ENCODE measurements at places on chromosomes 5 and 9.

- DNase-seq: no peak
Observed at GRCh38 chr5:127085796-127086195, 12.5 kb upstream of the C5orf63 start.

DNA sequence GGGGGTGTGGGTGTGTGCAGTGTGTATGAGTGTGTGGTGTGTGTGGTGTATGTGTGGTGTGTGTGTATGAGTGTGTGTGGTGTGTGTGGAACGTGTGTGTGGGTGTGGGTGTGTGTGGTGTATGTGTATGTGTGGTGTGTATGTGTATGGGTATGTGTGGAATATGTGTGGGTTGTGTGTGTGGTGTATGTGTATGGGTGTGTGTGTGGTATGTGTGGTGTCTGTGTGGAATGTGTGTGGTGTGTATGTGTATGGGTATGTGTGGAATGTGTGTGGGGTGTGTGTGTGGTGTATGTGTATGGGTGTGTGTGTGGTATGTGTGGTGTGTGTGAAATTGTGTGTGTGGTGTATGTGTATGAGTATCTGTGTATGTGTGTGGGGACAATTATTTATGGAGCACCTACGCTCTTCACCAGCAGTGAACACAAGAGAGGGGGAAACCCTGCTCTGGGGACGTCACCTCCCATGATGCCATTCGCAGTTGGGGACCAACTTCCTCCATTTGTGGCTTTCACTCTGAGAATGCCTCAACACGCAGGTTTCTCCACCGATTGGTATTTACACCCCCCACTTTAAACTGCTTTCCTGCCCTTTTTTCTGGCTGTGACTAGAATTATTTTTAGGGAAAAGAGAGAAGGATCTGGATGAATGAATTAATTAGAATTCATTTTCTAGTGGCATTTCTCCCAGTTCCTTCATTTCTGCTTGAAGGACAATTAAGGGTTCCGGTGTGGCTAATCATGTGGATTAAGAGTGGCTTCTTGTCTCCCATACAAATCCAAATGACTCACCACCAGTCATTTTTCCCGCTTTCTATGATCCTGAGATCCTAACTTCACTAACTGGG, 238.1 kb downstream of the ROR2 start:
- DNase-seq: no peak

- DNase-seq: peak; percentile 26
Observed at GRCh38 chr9:110427497-110428104, 89.9 kb upstream of the TXNDC8 start.

DNA sequence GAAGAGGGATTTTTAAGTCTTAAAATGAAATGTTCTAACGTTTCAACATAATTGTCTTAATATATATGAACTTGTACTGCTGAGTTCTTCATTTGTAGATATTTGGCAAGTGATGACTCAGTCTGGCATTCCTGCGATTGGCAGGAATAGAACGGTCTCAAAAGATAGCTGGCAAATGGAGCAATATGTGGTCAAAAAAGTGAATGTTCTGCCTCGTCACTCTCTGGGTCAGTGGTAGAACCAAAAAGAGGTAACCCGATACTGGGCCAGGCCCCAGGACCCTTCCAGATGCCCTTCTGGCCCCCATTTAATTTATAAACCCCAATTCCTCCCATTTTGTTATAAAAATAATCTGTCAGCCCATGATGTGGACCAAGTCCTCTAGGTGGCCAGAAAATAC, 39.2 kb downstream of the ZNF366 start:
- no peak for DNase-seq

DNA sequence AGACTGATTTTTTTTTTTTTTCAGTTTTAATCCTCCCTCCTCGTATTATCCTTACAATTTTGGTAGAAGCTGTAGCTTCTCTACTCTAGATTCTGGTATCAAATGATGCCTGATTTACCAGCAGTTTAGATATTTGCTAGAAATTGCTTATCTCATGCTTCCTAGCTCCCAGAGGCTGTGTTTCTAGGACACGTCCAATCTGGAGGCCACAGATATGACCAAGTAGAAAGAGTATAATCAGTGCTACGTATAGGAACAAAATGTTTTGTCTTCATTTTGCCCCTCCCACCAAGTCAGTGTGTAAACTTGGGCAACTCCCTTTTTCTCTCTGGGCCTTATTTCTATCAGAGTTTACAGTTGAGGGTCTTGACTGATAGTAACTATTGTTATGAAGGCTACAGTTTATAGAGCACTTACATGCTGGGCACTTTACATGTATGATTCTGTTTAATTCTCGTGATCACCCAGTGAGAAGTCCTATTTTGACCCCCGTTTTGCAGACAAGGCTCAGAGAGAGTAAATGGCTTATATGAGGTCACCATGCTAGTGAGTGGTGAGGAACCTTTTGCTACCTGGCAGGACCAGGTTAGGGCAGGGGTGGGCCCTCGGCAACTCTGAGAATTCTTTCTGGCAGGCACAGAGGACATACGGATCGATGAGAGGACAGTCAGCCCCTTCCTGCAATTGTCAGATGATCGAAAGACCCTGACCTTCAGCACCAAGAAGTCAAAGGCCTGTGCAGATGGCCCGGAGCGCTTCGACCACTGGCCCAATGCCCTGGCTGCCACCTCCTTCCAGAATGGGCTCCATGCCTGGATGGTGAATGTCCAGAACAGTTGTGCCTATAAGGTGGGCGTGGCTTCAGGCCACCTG, 7.6 kb downstream of the HDHD3 start:
- no peak for DNase-seq

- no peak for DNase-seq
Observed at GRCh38 chr5:65190328-65191053, 291.2 kb downstream of the ADAMTS6 start.

- DNase-seq: no peak
Observed at GRCh38 chr9:96660692-96661248, 5.7 kb upstream of the PRXL2C start.

DNA sequence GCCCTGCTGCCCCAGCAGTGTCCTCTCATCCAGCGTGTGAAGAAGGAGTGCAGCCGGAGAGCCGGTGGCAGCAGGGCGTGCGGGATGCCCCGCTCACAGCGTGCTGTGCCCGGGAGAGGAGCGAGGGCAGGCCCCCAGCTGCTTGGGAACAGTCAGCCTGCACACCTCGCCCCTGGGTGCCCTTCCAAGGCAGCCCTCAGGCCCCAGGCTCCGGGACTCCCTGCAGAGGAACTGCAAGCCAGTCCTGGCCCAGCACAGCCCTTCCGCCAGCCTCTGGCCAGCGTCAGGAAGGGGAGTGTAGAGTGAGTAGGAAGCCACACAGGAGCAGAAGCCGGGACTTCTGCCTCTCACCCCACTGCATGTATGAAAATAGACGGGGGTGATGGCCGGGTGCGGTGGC, 43.5 kb downstream of the ADAMTS2 start:
- DNase-seq: no peak

- DNase-seq: no peak
Observed at GRCh38 chr5:87898574-87898973, 370.1 kb downstream of the TMEM161B start.

- no peak for DNase-seq
Observed at GRCh38 chr5:88250010-88250409, 18.6 kb downstream of the TMEM161B start.

DNA sequence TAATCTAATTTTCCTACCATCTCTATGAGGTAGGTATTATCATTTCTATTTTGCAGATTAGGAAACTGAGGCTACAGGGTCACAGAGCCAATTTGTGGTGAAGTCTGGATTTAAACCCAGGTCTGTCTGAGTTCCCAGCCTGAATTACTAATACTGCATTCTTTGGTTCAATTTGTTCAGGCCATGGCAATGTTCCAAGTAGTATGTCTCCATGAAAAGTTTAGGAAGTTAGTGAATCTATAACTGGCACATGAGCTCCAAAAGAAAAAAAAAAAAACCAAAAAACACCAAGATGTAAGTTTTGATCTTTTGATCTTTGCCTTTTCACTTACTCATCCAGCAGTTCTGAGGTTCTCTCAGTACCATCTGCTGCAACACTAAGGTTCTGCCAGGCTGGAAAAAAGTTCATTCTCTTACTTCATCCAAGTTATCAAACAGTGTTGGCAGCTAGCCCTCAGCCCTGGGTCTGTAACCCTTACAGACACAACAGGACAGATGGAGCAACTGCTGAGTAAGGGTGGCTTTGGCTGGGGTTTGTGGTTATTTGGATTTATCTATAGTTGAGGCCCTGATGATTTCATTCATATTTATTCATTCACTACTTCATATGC, 4.4 kb upstream of the TMEM268 start:
- no peak for DNase-seq

DNA sequence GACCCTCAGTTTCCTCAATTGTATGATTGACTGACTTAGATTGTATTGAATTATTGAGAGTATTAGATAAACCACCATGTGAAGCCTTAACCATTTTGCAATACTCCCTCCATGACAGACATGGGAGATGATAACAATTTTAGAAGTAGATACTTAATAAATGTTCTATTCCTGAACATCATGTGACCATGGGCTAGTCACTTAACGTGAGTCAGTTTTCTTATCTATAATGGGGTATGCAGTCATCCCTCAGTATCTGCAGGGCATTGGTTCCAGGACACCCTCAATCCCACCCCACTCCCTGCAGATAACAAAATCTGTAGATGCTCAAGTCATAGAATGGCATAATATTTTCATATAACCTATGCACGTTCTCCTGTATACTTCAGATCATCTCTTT, 31.0 kb downstream of the SNX18 start:
- no peak for DNase-seq

DNA sequence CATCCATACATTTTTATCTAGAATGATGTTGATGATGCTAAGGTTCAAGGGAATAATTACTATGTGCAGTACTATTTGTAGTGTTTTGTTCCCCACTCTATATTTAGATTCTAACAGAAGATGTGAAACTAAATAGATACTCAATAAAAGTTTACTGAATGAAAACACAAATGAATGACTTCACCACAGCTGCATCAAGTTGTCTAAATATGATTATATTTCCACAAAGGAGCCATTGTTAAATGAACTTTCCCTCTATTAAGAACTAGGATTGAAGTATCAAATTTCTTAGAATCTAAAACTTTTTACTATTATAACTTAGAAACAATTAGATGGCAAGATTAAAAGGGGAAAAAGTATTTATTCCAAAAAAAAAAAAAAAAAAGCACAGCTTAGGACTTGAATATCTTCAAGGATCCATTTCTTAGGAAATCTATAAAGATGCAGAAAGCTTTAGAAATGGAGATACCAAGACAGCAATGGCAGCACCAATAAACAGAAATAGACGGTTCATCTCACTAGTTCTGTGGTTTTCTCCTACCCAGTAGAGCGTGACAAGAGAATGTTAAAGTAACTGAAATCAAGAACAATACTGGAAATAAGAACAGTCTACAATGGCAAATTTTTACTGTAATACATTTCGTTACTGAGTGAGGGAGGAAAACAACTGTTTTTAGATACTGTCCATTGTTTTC, 347.6 kb downstream of the EBF1 start:
- DNase-seq: no peak

DNA sequence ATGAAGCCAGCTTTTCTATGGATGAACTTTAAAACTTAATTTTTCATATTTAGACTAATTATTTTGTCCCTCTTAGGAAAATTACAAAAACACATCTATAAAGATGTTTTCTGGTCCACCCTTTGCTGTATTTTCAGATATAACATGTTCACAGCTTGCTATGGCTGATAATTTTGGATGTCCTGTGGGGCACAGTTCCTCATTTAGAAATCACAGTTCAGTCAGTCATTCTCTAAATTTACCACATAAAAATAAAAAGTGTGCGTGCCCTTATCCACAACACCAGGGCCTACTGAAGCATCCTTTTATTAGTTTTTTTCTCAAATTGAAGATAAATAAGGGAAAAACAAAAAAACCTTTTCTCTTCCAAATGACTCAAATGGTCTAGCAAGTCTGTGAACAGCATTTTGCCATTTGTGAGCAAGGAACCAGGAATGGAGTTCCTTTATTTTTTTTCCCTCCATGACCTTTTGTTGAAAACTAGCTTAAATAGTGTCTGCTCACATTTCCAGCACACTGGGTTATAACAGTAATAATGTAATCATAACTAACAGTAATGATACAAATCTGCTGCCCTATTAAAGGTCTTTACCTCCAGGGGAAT, 87.1 kb downstream of the CEMIP2 start:
- no peak for DNase-seq

GRCh38 chr9:132794730-132795380, 83.2 kb downstream of the AK8 start:
- DNase-seq: no peak

- DNase-seq: no peak
Observed at GRCh38 chr5:133870661-133871060, 97.8 kb downstream of the C5orf15 start.

- DNase-seq: peak; percentile 59
Observed at GRCh38 chr5:6291961-6292360, 86.4 kb downstream of the MED10 start.

GRCh38 chr9:135308821-135309762, 170.5 kb upstream of the PPP1R26 start:
- no peak for DNase-seq

DNA sequence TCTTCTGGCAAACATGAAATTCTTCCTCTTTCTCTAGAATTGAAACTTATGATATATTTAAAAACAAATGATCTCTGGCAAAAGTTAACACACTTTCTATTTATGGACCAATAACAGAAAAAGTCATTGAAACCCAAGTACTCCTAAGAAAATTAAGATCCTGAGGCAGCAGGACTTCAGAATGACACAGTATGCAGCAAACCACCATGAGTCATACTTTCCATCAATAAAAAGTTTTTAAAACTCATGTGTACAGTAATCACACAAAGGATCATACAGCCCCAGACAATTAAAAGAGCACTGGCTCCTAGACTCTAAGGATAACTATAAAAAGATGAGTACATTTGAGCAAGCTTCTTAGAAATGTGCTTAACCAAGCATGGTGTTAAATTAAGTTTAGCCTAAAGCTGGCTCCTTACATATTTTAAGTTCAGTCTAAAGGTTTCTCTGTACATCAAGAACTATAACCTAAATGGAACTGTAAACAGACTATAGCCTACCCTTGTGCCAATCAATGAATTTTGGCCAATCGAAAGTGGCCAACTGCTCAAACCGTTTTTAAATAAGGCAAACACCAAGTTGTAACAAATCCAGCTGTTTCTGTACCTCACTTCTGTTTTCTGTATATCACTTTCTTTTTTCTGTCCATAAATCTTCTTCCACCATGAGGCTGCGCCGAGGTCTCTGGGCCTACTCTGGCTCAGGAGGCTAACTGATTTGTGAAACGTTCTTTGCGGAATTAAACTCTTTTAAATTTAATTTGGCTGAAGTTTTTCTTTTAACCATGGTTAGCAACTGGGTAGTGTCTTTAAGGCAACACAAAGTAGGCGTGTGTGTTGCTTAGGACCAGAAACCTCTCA, 232.1 kb upstream of the PIK3R1 start:
- no peak for DNase-seq

DNA sequence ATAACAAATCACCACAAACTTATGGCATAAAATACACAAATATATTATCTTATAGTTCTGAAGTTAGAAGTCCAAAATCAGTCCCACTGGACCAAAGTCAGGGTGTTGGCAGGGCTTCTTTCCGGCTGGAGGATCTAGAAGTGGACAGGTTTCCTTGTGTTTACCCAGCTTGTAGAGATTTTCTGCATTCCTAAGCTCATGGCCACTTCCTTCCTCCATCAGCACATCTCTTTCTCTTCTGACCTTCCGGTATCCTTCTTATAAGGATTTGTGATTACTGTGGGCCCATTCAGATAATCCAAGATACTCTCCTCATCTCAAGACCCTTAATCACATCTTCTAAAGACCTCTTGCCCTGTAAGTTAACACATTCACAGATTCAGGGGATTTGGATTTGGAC, 97.6 kb downstream of the RAB3C start:
- DNase-seq: no peak

All from NCI-H1092 (cell line).